ENCODE measurements at places on chromosomes 7 and 10.

GRCh38 chr10:63702092-63702491, 180.9 kb downstream of the REEP3 start:
- no peak for DNase-seq

DNA sequence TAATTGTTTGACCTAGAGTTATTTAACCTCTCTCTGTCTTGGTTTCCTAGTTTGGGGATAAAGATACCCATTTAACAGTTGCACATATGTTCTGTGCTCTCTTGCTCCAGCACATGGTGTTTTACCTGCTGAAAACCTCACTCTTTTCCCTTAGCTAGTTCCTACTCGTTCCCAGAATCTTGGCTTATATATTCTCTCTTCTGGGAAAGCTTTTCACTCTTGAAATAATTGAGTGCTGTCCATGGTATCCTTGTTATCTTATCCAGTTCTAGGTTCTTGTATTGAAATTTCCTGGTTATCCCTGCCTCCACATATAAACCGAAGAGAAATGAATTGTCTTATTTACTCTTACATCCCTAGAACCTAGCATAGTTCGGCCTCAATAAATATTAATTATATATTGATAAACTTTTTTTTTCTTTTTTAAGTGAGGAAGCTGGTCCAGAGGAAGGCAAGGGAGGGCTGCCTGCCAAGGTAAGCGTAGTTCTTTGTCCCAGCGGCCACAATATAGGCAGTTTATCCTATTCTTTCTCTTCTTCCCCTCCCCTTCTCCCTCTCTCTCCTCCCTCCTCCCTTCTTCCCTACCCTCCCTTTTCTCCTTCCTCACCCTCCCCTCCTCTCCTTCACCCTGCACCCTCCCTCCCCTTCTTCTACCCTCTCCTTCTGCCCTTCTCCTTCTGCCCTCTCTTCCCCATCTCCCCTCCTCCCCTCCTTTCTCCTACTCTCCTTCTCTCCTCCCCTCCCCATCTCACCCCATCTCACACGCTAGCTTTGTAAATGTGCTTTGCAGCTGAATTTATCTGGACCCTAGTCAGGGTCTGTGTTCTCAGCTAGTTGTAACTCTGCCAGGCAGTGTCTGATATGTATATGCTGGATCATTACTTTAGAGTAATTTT, 7.9 kb downstream of the WEE2 start:
- DNase-seq: no peak

DNA sequence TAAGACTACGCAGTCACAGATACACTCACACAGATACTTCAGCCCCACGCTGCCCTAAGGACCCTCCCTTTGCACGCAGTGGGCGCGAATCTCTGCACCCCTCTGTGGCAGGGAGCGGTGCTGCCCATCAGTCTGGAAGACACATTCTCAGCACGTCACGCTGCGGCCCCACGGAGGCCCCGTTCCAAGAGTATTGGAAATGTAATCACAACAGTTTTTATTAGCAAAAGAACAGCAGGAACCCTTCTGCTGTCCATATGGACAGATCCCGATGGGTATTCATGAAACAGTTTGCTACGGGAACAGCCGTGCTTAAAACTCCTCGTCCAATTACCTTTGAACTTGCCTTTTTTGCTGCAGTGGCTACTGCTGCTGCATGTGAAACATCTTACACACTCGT, 131.0 kb downstream of the RPS24 start:
- no peak for DNase-seq

GRCh38 chr7:33841705-33842129, 63.6 kb upstream of the BMPER start:
- no peak for DNase-seq

- no peak for DNase-seq
These were observed 57.1 kb upstream of the IGFBP3 start for GRCh38 chr7:45978010-45978681.

GRCh38 chr7:149071641-149072437, 18.7 kb downstream of the ZNF786 start:
- peak; percentile 65 for DNase-seq

DNA sequence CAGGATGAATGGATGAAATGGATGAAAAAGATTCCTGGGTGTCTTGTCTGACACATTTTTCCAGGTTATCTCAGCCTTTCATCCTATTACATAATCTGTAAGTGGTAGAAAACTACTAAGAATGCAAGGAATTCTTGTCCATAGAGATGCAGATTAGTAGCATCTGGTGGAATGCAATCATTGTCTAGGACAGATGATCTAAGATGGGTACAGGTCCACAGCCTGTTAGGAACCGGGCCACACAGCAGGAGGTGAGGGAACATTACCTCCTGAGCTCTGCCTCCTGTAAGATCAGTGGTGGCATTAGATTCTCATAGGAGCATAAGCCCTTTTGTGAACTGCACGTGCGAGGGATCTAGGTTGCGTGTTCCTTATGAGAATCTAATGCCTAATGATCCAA, 225.0 kb downstream of the CALN1 start:
- DNase-seq: no peak

GRCh38 chr7:39721919-39722597, 98.7 kb downstream of the RALA start:
- DNase-seq: no peak

DNA sequence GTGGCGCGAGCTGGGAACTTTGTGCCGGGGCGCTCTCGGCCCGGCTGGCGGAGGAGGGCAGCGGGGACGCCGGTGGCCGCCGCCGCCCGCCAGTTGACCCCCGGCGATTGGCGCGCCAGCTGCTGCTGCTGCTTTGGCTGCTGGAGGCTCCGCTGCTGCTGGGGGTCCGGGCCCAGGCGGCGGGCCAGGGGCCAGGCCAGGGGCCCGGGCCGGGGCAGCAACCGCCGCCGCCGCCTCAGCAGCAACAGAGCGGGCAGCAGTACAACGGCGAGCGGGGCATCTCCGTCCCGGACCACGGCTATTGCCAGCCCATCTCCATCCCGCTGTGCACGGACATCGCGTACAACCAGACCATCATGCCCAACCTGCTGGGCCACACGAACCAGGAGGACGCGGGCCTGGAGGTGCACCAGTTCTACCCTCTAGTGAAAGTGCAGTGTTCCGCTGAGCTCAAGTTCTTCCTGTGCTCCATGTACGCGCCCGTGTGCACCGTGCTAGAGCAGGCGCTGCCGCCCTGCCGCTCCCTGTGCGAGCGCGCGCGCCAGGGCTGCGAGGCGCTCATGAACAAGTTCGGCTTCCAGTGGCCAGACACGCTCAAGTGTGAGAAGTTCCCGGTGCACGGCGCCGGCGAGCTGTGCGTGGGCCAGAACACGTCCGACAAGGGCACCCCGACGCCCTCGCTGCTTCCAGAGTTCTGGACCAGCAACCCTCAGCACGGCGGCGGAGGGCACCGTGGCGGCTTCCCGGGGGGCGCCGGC, 870 bp downstream of the FZD1 start:
- peak; percentile 43 for DNase-seq

DNA sequence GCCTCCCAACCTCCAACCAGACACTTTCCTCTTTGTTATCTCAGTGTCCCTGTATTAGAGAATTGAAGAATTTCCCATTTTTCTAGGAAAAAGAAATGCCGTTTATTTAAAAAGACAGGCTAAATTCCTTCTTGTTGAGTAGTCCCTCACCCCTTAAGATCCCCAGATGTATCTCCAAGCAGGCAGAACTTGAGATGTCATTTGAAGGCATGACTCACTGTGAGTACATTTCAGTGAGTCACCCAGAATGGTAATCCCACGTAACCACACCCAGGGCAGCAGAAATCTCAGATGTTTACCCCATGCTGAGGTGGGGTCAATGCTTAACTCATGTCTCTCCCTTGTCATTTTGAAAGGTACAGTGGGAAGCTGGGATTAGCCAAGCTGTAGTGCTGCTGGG, 4.4 kb downstream of the ZNF655 start:
- peak; percentile 53 for DNase-seq

GRCh38 chr10:112546474-112546873, 99.5 kb downstream of the VTI1A start:
- no peak for DNase-seq

- no peak for DNase-seq
These were observed 35.6 kb downstream of the PITRM1 start for GRCh38 chr10:3136763-3137611.

- no peak for DNase-seq
These were observed 43.7 kb downstream of the HIF1AN start for GRCh38 chr10:100579261-100580090.

- no peak for DNase-seq
These were observed 571.9 kb upstream of the PHF14 start for GRCh38 chr7:10401793-10402192.

- DNase-seq: no peak
These were observed 1.4 kb upstream of the RTKN2 start for GRCh38 chr10:62270020-62270419.

GRCh38 chr7:107678110-107678753, 17.6 kb downstream of the SLC26A4 start:
- DNase-seq: no peak

- DNase-seq: no peak
These were observed 1.5 kb downstream of the ACTR3B start for GRCh38 chr7:152760854-152761748.

GRCh38 chr7:16417906-16418305, 3.4 kb downstream of the CRPPA start:
- DNase-seq: peak; percentile 19

DNA sequence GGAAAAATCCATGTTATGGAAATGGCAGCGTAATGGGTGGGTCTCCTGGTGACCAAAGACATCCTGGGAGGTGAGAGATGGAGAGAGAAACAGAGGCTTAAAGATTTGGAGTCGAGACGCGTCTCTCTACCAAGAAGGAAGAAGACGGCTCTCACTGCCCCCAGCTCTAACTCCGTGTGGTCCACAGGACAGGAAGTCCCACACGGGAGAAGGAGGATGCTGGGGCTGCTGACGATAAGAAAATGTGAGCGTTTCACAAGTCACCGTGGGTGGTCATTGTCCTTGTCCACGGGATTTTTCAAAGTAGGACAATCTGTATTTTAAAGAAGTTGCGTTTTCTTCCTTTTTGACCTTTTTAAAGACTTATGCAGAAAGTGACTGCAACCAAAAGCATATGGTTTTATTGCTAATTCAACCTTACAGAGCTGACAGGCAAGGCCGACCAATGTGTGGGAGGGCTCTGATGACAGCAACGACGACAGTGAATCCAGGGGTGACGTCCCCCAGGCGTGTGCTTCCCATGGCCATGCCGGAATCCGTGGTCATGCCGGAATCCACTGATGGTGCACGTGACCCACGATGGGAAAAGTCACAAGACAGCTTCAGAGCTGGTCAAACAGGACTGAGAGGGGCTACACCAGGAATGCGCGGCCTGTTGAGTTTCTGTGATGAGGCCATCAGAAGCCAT, 341.2 kb downstream of the PTPRN2 start:
- no peak for DNase-seq

- no peak for DNase-seq
These were observed 765.4 kb downstream of the SORCS3 start for GRCh38 chr10:105406488-105406887.

GRCh38 chr7:140041659-140042385, 20.9 kb downstream of the PARP12 start:
- no peak for DNase-seq

- DNase-seq: no peak
These were observed 3.3 kb downstream of the SLIT1 start for GRCh38 chr10:97182288-97182990.

DNA sequence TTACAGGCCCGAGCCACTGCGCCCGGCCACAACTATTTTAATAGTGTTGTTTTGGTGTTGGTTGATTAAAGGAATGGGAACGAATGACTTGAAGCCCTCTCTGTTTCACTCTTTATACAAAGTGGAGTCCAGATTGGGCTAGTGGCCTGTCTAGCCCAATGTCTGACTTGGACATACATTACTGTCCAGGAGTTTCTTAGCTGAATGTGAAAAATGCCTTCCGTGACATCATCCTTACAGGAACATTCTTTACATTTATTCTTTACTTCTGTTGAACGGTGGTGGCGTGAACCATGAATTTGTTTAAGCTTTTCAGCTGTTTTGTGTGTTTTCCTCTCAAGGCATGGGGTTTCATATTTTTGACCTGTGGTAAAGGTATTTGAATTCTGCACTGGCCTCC, 67.9 kb downstream of the DAGLB start:
- no peak for DNase-seq

GRCh38 chr10:85611093-85611740, 755.4 kb downstream of the GRID1 start:
- DNase-seq: no peak

- DNase-seq: no peak
These were observed 4.4 kb upstream of the MALSU1 start for GRCh38 chr7:23294549-23295400.

DNA sequence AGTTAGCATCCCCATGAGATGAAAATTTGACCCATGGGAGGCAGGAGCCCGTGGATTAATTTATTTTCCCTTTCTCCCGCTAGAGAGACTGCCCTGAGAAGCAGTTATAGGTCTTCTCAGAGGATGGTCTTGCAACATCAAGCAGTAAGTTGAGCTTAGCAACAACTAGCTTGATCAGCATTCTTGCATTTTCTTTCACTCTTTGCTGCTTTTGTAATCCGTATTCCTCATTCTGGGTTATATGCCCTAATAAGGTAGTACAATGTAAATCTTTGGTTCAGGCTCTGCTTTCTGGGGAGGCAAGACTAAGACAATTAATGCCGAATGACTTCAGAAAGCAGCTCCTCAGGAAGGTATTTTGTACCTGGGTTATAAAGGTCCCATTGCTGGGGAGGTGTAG, 146.8 kb downstream of the FZD1 start:
- no peak for DNase-seq

DNA sequence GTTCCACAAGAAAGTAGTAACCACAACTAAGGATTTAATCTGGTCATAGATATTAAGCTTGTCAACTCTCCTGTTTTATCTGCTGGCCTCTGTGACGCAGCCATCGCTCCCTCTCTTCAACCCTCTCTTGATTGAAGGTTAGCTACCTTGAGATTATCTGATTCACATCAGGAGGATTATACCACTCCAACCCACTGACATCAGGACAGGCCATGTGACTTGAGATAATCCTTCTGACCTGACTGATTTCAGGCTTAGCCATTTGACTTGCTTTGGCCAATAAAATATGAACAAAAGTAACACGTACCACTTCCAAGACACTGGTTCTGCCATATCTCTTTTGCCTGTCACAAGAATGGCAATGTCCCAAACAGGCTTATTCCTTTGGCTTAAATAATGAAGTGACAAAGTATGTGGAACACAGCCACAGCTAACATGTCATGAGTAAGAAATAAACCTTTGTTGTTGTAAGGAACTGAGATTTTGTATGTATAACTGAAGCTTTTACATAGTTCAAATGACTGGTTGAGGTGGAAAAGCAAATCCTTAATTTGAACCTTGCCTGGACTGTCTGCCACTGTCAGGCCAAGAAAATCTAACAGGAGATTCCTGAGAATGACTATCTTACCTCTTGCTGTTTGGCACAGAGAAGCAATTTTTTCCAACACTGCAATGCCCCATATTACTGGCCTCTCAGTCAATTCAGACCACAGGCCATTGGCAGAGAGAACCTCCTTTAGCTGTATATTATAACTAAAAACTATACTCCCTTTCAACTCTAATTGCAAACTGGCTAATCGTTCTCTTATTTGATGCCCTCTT, 13.9 kb downstream of the ZNF438 start:
- DNase-seq: no peak
